Left lung (tissue), 14 donors: ENCODE measurements at places on chromosomes 7 and 10. TPM values are rescaled to one million over a fixed set of nuclear protein-coding genes. Genes with fewer than 3 reads are reported as not detected.

DNA sequence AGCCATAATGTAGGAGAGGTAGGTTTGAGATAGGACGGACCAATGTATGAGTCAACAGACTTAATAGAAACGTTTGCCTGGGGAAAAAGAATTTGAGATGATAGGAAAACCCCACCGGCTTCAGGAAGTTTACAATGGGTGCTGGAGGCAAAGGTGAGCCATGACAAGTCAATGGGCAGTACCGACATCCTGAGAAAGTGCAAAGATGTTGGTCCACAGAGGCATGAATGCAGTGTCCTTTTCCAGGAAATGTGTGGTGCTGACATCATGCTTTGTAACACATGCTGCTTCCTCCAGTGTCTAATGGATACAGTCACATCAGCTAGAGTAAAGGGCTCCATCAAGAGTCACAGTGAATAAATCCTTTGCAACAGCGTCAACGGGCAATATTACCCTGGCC is 533.6 kb downstream of the INHBA start:
- DNase-seq: no peak

GRCh38 chr7:1485156-1485555 is 19.0 kb downstream of the INTS1 start:
- no peak for DNase-seq

Gene COMMD3
- total RNA-seq: 54.3 TPM

Gene ADAMTS14
- total RNA-seq: 2.4 TPM

- no peak for DNase-seq
Observed at GRCh38 chr7:96800824-96801223, 91.2 kb upstream of the SEM1 start.

DNA sequence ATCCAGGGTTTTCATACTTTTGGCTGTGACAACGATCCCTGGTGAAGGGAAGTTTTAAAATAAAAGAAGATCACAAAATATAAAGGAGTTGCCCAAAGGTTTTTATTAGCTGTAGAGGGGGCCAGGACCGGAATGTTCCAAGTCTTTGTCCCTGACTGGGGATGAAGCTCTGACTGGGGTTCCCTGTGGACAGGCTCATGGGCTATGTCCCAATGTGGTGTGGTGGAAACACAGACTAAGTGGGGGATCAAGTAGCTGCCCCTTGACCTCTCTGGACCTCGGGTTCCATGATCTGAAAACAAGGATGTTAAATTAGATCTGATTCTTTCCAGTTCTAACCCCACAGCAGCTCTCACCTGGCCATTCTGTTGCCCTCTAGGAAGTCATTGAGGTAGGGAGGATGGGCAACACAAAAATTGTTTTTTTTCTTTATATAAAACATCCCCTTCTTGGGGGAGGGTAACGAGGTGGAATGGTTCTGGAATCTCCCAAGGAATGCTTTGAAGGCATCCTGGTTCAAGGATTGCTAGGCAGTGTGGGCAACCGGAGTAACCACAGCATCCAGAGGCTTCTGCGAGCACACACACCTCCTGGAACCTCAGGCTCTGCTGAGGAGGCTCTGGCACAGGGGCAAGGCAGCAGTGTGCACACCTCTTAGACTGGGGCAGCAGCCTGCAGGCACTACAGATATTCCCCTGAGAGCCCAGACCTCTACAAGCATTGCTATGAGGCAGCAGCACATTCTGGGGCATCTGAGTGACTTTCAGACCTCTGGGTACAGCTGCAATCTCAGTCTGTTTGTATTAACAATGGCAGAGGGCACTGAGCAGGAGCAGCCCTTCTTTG is 21.4 kb upstream of the CRYGN start:
- DNase-seq: no peak

DNA sequence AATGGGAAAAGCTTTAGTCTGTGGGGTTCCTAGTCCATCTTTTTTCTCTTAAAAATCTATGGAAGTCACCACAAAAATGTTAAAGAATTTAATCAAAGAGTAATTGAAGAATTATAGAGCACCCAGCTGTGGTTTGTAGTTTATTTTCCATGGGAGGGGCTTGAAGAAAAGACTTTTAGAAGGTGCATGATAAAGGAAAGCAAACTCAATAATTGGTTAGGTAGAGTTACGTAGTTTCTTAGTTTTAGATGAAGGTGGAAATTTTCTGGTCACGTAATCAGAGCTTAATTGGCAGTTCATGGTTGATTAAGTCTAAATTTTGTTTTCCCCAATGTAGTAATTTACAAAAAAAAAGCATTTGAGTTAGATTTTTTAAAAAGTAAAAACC is 724 bp downstream of the ZNF107 start:
- no peak for DNase-seq

DNA sequence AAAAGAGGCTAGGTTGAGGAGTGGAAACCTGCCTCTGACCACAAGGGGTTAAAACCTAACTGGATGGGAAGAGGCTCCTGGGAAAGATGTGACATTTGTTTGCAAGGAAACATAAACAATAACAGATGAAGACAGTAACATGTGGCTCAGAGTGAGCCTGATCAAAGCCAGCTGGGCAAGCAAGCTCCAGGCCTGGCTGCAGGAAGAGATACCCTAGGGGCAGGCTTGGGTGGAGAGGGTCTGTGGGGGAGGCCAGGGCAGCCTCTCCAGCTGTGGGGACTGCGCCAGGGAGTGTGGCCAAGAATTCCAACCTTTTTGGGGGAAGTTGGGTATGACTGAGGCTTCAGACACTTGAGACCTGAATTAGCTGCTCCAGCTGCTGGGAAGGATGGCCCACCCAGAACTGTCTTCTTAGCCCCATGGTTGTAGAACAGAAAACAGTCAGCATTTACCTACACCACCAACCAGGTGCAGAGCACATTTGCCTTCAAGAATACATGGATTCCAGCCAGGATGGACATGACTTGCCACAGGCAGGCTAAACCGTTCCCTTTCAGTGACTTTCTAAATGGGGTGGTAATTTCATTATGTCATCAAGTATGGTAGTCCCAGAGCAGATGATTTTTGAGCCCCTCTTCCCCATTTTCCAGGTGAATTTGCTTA is 10.4 kb upstream of the FAM170B start:
- no peak for DNase-seq

- DNase-seq: no peak
Observed at GRCh38 chr7:94969434-94970084, 62.2 kb downstream of the PPP1R9A start.

Gene FAM180A
- 2.7 TPM for total RNA-seq

DNA sequence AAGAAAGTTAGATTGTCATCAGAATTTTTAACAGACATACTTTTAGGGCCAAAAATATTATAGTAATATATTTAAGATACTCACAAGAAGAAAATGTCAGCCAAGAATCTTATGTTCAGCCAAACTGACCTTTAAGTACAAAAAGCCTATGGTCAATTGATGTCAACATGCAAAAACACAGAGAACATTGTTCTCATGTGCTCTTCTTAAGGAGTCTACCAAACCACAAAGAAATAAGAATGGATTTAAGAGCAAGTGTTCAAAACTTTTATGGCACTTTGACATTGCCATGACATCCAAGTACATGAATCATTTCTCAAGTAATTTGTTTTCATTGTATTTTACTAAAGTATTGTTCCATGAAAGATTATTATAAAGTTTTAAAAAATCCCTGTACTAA is 180.4 kb downstream of the TMEM26 start:
- no peak for DNase-seq

GRCh38 chr10:6197321-6197720 is 5.4 kb upstream of the PFKFB3 start:
- no peak for DNase-seq

Gene CARD11
- total RNA-seq: 4.7 TPM

- no peak for DNase-seq
Observed at GRCh38 chr10:80536361-80536835, 1.3 kb upstream of the SH2D4B start.

GRCh38 chr7:155667241-155667829 is 22.9 kb downstream of the RBM33 start:
- no peak for DNase-seq

Gene CCDC146
- total RNA-seq: 3.9 TPM

Gene ANKRD2
- total RNA-seq: 1.3 TPM

- no peak for DNase-seq
Observed at GRCh38 chr7:157547611-157548010, 210.8 kb downstream of the DNAJB6 start.

DNA sequence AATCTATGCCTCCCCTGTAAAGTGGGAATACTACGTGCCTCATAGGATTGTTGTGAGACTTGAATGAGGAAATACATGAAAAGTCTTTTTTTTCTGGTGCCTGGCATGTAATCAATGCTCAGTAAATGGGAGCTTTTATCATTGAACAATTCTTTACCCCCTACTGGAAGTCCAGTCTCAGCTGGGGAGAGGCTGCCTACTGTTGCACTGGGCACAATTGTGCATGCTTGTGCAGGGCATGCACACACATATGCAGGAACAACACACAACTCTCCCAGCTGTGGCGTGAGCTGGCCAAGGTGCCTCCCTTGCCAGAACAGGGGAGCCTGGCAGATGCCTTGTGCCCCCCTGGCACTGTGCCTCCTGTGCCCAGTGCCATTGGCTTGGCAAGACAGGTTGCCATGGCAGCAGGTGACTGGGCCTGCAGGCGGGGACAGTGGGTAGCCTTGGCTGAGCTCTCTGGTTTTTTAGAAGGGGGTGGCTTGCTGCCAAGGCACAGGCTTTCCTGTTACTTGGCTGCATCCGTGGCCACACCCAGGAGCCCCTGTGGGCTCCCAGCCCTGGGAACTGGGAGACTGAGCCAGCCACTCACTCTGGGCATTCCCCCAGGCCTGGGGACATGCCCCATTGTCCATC is 16.1 kb upstream of the PALD1 start:
- no peak for DNase-seq

DNA sequence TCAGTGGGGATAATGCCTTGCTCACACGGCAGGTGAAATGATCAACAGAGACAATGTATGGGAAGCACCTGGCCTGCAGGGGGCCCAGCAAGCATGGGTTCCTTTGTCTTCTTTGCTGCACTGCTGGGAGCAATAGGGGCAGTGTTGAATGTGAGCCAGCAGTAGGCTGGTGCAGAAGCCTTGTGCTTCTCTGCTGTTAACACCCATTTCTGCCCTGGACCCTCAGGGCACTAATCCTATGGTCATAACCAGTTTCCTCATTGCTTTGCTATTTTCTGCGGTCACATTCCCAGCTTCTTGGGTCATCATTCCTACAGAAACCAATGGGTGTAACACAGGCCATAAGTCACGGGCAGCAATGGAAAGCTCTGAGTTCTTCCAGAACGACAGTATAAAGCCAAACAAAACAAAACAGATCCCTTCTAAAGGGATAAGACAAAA is 10.9 kb upstream of the LGI1 start:
- no peak for DNase-seq

DNA sequence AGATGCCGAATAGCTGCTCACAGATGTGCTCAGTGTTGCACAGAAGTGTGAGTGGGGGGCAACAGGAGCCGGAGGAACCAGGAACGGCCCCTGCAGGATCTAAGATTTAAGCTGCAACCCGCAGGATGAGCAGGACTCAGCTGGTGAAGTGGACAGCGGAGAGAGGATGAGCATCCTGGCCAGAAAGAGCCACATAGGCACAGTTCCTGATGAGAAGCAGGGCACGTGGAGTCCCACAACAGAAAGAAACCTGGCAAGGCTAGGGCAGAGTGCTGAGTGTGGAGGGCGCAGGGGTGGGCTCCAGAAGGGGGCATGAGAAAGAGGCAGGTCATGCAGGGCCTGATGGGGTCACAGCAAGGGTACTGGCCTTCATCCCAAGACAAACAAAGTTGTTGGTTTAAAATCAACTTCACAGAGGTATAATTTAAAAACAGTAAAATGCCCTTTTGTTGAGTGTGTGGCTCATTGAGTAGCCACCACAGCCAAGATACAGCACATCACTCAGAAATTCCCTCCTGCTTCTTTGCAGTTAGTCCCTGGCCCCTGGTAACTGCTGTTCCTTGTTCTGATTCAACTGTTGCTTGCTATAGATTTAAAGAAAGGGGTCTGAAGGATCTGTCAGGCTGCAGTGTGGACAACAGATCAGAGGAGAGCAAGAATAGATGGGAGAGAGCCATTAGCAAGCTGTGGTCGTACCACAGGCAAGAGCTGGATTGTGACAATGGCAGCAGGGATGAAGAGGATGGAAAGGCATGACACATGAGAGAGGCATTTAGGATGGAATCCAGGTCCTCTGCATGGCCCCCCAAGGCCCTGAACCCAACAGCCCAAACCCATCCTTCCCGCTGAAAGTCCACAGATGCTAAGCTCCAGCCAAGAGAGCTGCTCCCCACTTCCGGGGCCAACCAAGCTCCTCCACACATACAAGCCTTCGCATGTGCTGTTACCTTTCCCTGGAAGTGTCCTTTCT is 53.1 kb upstream of the OSBPL3 start:
- DNase-seq: no peak

Gene ITGA8
- 23.7 TPM for total RNA-seq

GRCh38 chr7:99393355-99394187 is 14.8 kb downstream of the PDAP1 start:
- peak; percentile 68 for DNase-seq

DNA sequence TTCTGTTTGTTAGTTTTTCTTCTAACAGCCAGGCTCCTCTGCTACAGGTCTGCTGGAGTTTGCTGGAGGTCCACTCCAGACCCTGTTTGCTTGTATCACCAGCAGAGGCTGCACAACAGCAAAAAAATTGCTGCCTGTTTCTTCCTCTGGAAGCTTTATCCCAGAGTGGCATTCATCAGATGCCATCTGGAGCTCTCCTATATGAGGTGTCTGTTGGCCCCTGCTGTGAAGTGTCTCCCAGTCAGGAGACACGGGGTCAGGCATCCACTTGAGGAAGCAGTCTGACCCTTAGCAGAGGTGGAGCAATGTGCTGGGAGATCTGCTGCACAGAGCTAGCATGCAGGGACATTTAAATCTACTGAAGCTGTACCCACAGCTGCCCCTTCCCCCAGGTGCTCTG is 26.7 kb upstream of the CROT start:
- DNase-seq: no peak

DNA sequence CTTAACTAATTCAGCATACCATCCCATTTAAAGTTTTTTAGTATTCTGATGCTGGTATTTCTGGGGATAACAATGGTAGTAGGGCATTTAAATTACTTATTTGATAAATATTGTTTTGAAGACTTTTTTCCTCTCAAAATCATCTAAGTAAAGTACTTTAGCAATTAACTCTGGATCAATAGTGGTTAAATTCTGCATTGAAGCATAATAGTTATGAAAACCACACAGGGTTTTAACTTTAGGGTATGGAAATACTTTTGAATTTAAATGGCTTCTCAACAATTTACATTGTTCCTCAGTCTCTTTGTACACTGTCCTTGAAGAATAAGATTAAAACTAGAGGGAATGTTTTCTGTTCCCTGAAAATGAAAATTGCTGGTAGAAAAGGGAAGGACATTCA is 202.6 kb upstream of the STEAP4 start:
- no peak for DNase-seq

Gene SLC18A2
- 1.9 TPM for total RNA-seq
